ENCODE measurements at places on chromosomes 16 and 17.
A peak's percentile ranks its signal among the peaks of the same experiment; 100 is the strongest.

DNA sequence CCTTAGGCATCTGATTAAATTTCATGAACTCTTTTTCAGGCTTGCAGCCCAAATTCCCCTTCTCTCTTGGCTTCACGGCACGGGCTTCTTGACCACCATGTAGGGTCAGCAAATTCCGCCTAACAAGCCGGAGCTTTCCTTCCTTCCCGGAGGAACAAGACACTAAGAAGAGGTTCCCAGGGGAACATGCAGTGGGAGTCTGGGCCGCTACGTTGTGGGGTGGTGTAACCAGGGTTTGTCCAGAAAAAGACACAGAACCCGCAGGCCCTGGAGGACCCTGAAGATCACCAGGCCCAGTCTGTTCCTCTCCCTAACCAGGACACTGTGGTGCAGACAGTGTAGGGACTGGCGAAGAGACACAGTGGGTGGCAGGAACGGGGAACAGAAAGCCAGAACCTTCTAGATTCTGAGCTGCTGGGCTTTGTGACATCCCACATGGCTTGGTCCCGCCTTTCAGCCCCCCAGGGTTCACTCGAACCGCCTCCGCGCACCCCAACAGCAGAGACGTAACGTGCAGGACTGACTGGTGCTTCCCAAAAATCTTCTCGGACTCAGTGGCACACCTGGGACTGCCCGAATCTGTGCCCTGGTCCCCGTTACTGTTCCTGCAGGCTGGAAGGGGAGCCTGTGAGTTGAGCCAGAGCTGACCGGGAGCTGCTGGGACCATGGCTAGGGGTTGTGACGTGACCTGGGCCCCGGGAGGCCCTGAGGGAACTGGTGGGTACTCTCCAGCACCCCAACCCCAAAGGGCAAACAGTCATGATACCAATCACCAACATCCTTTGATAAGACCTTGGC is 55.2 kb downstream of the TBC1D16 start:
- DNase-seq, result no peak

- peak; percentile 22 for DNase-seq
Observed at GRCh38 chr16:69613378-69614154, 47.8 kb downstream of the NFAT5 start.

GRCh38 chr16:84548971-84549844 is 44.7 kb upstream of the MEAK7 start:
- DNase-seq, result no peak

- no peak for DNase-seq
Observed at GRCh38 chr16:69302301-69302700, 8.8 kb upstream of the VPS4A start.

DNA sequence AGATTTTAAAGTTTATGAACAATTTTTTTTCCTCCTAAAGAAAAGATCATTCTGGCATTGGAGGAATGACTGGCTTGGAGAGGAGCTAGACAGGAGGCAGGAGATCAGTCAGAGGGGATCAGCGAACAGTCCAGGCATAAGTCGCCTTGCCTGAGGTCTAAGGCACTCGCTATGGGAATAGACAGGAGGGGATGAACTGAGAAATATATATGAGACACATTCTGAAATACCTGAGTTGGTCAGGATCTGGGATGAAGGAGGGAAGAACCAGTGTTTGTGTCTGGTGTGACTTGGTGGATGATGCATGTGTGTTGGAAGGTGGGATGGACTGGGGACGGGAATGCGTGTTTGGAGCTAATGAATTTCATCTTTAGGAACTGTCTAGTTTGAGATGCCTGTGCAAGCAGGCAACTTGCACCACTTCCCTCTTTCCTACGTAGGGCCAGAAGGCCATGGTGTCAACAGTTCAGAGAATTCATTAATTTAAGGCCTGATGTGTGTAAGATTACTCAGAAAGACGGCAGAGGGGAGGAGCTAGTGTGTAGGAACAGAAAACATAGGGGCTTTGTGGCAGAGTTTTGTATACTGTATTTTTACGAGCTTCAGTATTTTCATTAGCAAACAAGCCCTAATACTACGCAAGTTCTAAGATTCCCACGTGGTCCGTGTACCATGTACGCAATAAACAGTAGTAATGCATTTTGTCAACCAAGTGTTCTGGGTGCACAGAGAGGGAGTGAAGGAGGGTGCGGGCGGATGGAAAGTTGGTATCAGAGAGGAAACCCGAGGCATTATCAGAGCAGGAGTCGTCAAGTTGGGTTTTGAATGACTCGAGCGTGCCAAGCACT is 825 bp downstream of the HEATR6 start:
- peak; percentile 14 for DNase-seq

- DNase-seq, result no peak
Observed at GRCh38 chr17:2865228-2865627, 69.0 kb downstream of the RAP1GAP2 start.

DNA sequence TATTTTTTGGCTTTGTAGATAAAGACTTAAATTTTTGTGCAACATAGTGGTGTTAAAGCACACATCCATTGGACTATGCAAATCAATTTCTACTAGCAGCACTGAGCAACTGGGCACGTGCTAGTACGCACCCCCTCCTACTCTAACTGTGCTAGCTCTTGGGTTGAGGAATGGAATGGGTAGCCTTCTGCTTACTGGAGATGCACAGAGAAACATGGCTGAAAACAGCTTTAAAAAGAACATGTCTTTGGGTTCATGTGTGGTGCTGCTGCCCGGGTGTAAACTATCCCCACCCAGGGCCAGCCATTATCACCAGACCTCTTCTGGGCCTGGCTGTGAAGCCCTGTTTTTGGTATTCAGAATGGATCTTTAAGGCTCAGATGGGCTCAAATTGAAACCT is 7.3 kb downstream of the ESRP2 start:
- DNase-seq, result no peak

DNA sequence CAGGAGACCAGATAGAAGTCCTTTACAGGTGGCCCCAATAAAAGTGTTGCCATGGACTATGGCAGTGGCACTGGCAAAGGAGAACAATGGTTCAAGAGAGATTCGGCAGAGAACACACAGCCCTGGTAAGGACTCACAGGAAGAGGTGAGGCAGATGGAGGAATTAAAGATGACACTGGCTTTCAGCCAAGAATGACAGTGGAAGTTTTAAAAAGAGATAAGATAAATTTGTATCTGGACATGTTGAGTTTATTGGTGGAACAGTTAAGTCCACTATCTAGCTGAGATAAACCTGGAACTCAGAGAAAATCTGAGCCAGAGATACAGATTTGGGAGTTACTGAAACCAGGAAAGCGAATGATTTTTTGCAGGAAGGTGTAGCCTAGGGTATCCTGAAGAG is 20.1 kb downstream of the CMC2 start:
- no peak for DNase-seq

- peak; percentile 72 for DNase-seq
Observed at GRCh38 chr16:75273054-75273925, 21.9 kb upstream of the BCAR1 start.

DNA sequence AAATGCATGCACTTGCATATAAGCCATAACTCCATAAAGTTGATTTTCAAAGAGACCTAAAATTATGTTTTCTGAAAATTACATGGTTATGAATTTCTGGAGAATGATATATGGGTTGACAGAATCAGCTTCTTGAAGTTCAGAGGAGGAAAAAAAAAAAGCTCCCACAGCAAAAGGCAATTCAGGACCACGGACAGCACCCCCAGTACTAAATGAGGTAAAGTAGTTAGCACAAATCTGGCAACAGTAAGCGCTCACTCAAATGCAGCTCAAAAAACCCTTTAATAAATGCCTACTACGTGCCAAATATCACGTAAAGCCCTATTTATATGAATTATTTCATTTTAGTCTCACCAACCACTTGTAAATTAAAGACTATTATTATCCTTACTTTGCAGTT is 135.2 kb downstream of the SHISA9 start:
- DNase-seq, result peak; percentile 49

DNA sequence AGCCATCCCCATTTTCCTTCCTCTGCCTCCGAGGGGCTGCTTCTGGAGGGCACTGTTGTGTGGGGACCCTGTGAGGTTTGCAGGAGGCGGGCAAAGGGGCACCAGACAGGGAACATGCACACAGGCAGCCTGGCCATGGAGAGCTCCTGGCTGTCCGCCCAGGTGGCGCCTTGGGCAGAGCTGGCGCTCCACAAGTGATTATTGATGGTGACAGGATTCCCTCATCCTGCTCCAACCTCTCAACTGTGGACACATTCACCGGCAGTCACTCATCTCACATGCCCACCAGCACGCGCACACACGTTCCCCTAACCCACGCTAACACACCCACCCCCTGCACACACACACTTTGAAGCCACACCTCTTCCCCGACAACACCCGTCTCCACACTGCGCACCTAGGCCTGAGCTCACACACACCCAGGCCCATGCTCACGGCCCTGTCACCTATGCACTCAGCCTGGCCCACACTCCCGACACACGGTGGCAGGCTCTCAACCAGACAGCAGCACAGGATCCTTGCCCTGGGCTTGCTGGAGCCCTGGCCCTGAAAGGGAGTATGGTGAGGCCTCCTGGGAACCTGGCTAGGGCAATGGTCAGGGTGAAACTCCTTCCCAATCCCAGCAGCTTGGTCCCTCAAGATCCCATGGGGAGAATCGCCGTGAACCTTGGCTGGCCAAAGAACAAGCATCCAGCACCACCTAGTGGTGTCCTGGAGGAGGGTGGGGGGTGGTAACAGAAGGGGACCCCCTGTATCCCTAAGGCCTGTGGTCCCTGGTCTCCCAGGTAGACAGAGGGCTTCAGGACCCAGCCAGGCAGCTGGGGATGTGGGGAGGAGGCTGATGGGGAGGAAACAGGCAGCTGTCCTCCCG is 3.6 kb downstream of the PNMT start:
- peak; percentile 42 for DNase-seq

GRCh38 chr17:82400206-82400605 is 17.9 kb upstream of the HEXD start:
- DNase-seq, result no peak

DNA sequence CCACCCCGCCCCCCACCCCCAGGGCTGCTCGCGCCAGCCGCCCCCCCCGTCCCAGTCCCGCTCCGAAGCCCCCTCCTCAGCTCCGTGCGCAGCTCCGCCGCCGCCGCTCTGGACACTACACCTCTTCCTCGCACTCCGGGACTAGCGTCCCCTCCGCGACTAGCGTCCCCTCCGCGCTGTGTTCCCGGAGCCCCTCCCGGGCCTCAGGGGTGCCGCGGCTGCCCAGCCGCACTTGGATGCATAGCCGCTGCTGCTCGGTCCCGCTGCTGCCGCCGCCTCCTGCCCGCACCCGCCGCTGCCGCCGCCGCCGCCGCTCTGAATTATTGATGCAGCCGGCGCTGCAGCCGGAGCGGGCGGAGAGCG is at the start of gene CBLN1:
Gene CBLN1 (minus strand): TSS at position 359 of the 363 bp plus-strand sequence. CDS start 373 bp downstream, outside the sequence.
- no peak for DNase-seq

- peak; percentile 55 for DNase-seq
Observed at GRCh38 chr17:67602974-67603373, 114.8 kb upstream of the NOL11 start.

DNA sequence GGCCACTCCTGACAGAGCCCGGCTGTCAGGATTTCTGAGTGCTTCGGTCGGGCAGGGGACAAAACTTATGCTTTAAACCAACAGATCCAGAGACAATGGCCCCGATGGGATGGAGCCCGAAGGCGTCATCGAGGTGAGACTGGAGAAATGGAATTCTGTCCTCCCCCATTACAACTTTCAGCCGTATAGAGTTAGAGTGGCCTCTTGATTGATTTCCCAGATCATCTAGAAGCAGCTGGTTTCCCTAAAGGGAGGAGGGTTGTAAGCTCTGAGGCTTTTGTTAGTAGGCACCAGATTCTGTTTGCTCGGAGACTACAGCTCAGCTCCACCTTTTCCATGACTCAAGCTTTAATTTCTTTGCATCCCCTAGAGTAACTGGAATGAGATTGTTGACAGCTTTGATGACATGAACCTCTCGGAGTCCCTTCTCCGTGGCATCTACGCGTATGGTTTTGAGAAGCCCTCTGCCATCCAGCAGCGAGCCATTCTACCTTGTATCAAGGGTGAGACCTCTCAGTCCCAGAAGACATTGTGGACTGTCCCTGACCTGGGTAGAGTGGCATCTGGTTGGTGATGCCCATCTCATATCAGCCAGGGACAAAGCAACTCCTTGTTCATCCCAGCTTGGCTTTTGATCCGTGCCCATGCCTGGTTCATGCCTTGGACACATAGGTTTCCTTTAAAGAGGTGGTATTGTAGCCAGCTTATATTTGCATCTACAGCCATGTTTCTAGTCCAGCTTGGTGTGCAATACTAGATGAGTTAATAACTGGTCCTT is 5.1 kb upstream of the CD68 start:
- no peak for DNase-seq

DNA sequence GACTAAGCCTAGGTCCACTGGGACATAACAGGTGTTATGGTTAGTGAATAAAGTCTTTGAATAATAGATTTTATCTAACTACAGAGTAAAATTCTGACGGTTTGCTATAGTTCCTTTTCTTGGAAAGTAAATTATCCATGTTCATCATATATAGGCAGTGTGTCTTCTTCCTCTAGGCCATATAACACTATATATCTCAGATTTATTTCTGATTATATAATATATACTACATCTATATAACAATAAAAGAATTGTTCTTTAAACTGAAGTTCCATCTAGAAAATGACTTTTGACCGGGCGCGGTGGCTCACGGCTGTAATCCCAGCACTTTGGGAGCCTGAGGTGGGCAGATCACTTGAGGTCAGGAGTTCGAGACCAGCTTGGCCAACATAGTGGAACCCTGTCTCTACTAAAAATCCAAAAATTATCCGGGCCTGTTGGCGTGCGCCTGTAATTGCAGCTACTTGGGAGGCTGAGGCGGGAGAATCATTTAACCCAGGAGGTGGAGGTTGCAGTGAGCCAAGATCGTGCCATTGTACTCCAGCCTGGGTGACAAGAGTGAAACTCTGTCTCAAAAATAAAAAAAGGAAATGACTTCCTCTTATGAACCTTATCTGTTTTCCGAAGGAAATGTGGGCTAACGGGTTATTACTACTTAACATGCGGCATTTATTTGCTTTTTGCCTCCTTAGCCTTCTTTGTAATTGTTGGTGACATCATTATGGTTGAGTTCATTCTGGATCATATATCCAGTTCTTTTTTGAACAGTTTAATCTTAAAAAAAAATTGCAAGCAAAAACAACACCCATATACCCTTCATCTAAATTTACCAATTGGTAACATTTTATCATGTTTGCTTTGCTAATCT is 29.2 kb downstream of the NOL11 start:
- DNase-seq, result no peak

DNA sequence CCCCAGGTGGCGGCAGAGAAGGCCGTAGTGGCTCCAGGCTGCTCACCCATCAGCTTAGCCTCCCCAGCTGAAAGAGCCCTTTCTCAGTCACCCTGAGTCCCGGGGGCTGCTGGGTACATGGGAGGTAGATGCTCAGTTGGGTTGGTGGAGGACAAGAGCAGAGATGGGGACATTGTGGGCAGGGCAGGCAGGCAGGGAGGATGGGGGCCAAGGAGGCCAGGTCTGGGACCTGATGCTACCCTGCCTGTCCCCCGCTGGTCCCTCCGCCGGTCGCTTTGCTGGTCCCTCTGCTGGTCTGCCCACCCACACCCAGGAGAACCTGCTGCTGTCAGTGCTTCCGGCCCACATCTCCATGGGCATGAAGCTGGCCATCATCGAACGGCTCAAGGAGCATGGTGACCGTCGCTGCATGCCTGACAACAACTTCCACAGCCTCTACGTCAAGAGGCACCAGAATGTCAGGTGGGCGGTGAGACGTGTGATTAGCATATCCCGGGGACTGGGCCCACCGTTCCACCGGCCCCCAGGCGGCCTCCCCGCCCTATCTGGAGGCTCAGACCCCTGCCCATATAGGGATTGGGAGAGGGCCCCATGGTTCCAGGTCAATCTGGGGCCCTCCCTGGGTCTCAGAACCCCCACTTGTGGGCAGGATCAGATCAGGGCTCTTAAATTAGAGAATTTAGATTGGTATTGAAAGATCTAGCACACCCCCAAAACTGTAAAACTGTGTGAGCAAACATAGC is 26.9 kb downstream of the ADCY7 start:
- DNase-seq, result no peak

All from M059J (cell line).